ENCODE measurements at places on chromosomes 3 and 15.

- DNase-seq = no peak
Observed at GRCh38 chr3:24048843-24049242, 103.8 kb downstream of the NR1D2 start.

DNA sequence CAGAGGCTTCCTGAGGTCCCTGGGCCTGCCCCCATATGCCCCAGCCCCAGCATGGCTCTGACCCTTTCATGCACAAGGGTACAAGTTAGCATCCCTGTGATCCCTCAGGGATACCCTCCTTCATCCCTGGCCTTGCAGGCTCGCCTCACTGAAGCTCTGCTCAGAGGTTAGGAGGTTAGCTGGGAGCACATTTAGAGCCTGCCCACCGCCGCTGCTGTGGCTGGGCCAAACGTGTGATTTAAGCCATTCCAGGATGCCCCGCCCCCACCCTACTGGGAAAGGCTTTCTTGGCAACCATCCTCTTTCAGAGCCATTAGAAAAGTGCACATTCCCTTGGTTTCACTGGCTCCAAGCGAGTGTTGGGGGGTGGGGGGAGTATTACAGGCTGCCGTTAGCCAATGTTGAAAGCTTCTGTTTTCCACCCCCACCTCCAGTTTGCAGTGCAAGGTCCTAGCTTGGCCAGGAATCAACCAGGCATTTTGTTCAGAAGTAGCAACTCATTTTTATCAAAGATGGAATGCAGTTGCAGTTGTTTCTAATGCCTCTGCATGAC, 6.3 kb upstream of the HES1 start:
- no peak for DNase-seq

- no peak for DNase-seq
Observed at GRCh38 chr3:155637567-155637966, 107.3 kb downstream of the PLCH1 start.

GRCh38 chr3:18527691-18528090, 102.6 kb upstream of the SATB1 start:
- DNase-seq = no peak

DNA sequence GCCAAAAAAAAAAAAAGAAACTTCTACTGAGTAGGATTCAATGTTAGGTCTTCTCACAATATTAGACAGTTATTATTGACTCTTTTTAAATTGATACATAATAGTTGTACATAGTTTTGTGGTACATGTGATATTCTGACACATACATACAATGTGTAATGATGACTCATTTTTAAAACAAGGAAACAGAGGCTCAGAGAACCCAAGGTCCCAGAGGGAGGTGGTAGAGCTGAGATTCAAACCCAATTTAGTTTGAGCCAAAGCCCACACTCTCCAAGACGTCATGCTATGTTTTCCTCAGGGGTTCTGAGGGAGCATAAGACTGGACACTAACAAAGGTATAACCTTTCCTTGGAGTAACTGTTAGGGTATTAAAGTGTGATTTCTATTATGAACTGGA, 40.6 kb downstream of the MYO5C start:
- no peak for DNase-seq

- DNase-seq = no peak
Observed at GRCh38 chr15:42140383-42141070, 15.9 kb downstream of the PLA2G4F start.

DNA sequence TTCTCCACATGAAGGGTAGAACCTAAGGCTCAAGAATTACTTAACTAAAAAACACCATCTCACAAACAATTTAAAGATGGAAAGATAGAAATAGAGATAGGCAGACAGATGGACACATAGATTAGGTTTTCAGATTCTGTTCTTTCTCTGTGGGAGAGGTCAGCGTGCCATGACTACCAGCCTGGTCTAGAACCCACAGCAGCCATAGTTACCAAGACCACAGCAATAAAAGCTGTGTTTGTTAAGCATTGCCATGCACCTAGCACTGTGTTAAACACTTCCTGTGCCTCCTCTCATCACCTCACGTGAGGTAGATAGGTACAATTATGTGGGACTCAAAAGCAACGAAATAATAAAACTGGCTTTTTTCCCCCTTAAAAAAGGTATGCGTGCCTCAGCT, 83.1 kb upstream of the TSEN2 start:
- DNase-seq = no peak

DNA sequence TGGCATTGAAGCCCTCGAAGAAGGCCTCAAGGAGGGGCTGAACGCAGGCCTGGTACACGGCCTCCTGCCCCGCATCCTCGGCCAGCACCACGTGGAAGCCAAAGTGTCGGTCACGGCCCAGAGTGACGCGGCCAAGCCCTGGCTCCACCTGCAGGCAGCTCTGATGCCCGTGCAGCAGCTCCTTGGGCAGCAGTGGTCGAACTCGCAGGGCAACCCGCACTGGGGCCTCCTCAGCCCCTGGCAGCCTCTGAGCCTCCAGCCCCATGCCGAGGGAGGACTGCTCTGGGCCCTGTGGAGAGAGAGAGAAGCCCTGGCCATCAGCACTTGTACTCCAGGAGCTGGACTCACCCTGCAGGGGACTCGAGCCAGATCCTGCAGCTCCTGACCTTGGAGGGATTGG, 2.6 kb downstream of the KIF7 start:
- no peak for DNase-seq

DNA sequence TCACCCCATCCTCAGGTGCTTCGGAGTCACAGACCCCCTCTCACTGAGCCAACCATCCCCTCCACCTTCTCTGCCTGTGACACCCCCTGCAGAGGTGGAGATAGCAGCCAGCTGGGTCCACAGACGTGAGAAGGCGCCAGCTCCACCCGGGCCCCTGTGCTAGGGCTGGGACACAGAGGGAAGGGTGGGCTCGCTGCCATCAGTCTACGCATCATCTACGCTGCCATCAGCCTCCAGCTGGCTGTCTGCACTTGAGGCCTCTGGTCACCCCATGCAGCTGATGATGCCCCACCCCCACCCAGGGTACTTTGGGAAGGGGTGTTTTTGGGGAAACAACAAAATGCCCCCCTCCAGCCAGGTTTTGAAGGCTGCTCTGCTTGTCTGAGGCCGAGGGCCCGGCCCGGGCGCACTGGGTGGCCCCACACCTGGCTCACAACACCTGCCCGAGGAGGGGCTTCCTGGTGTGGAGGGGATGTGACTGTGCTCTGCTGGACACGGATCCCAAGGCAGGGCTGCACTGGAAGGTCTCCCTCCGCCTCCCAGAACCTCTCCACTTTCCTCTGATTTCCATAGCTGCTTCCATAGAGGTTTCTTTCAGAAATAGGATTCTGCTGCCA, 163.4 kb upstream of the IQSEC1 start:
- DNase-seq = no peak

DNA sequence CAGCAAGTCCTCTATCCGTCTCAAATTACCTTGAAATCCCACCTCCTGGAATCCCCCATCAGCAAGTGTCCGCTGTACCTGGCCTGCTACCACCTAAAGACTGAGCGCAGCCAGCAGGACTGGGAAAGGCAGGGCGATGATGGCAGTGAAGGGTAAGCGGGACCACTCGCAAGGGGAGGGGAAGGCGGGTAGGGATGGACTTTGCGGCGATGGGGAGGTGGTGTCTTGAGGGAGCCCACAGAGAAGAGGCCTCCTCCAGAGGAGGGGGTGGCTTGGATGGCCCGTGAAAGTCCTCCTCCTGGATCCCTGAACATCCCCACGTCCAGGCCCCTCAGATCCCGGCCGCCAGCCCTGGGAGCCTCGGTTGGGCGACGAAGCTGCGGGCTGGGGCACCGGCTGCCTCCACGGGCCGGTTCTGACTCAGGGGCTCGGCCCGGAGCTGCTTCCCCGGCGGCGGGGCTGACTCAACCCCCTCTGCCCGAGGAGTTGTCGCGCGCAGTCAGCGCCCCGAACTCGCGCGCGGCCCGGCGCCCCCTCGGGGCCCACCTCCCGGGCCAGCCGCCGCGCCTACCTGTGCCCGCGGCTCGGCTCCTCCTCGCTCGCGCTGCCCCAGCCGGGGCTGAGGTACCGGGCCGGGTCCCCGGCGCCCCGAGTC, 512 bp downstream of the LARP6 start:
- DNase-seq = no peak

DNA sequence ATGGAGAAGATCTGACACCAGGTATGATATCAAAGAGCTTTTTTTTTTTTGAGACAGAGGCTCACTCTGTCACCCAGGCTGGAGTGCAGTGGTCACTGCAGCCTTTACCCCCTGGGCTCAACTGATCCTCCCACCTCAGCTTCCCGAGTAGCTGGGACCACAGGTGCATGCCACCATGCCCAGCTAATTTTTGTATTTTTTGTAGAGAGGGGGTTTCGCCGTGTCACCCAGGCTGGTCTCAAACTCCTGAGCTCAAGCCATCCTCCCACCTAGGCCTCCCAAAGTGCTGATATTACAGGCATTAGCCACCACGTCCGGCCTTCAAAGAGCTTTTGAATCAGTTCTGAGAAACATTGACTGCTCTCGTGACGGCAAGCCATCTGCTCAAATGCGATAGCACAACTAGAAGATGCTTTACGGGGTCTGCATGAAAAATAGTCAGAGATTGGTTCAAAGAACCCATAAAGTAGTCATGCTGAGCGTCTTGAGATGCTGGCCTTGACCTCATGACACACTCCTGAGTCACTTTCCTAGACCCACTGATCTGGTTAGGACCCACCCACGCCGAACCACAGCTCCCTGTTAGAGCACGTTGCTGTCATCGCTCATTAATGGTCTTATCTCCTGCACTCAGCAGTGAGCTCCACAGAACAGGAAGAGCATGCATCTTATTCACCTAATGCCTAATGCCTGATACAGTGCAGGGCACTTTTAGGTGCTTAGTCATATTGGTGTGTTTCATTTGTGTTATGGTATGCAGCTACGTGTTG, 57.0 kb upstream of the NR2F2 start:
- peak; percentile 8 for DNase-seq

GRCh38 chr3:198079771-198080520, 119.9 kb downstream of the LMLN start:
- DNase-seq = no peak

DNA sequence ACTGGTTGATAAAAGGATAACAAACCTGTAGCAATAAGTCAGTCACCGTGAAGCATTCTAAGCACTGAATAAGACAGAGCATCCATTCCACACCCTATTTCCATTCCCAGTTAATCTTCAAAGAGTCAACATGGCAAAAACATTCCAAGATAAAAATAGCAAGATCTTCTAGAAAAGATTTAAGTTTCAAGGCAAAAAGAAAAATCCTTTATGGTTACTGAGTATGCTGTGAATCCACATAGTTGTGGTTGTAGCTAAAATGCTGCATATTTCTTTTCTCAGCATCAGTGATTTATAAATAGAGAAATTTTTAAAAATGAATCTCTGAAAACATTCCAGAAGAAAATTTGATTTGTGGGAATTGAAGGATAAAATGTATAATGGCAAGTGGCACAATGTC, 21.1 kb downstream of the GAP43 start:
- no peak for DNase-seq

DNA sequence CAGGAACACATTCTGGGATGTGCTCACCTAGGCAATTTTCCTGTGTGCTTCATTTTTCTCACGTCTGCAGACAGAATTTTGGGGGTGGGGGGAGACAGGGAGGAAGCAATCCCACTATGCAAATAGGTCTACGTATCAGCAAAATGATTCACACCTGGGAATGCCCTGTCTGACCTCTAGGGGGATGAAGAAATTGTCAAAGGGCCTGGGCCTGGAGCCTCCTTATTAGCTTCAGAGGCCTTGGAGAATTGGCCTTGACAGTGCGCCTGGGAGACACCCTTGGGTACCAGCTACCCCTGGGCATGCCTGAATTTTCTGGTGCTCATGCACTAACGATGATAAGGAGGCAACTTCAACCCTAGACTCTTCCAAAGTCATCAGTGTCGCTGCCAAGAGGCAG, 207.5 kb downstream of the CADPS start:
- DNase-seq = no peak

DNA sequence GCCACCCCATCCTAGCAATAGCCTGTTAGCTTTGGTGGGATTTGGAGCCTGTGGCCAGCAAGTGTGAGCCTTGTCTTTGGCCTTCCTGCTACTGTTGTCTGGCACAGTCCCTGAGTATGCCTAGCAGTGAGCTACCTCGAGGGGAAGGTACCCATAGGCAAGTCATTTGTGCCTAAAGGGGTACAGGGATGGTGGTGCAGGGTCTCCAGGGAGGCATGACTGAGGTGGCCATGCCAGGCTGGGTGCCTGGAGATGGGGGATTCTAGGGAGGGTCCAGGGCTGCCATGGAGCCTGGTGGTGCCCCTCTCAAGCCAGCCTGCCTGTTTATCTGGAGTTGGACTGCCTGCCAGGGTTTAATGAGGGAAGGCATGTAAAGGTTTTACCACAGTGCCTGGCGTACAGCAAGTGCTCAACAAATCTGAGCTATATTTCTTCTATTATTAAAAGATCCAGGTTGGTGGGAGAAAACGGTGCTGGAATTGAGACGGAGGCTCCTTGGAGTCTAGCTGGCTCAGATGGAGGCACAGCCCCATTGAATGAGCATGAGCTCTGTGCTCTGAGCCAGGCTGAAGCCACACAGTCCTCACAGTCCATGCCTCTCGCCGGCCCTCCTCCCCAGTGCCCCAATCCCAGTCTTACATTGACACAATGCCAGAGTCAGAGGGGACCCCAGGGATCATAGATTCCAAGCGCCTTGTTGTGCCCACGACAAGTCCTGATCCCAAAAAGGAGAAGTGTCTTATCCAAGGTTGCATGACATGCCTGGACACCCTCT, 76.2 kb downstream of the CORO2B start:
- no peak for DNase-seq

DNA sequence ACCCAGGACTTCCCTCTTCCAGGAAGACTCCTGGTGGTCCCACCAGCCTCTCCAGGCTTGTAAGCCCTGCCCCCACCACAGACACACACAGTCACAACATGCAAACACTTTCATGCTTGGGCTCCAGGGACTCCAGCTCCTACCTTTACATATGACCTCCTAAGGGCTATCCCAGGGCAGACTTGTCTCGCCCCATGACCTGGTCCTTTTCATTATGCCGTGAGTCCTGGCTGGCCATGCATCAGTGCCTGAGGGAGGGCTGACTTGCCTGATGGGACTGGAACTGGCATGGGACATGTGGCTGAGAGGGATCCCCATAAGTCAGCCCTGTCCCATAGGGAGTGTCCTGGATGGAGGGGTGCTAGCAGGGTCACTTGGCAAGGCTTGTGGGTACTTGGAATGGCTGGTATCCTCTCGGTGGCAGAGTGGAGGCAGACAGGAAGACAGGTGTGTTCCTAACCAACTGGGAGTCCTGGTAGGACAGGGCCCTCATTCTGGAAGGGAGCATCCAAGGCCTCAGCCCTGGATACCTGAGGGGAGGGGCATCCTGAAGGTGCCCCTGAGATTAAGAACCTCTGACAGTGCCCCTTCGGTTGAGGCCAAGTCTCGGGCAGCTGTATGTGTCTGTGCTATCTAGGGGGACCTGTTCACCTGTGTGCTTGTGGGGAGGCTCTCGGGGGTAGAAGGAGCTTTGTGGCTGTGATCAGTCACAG, 540 bp upstream of the HHATL start:
- DNase-seq = no peak

- no peak for DNase-seq
Observed at GRCh38 chr3:97278506-97278905, 464.1 kb downstream of the EPHA6 start.

- no peak for DNase-seq
Observed at GRCh38 chr3:114758831-114759699, 388.0 kb downstream of the ZBTB20 start.

GRCh38 chr15:73751511-73751898, 1.6 kb downstream of the INSYN1 start:
- no peak for DNase-seq
